ENCODE measurements at places on chromosomes 5 and 9.

DNA sequence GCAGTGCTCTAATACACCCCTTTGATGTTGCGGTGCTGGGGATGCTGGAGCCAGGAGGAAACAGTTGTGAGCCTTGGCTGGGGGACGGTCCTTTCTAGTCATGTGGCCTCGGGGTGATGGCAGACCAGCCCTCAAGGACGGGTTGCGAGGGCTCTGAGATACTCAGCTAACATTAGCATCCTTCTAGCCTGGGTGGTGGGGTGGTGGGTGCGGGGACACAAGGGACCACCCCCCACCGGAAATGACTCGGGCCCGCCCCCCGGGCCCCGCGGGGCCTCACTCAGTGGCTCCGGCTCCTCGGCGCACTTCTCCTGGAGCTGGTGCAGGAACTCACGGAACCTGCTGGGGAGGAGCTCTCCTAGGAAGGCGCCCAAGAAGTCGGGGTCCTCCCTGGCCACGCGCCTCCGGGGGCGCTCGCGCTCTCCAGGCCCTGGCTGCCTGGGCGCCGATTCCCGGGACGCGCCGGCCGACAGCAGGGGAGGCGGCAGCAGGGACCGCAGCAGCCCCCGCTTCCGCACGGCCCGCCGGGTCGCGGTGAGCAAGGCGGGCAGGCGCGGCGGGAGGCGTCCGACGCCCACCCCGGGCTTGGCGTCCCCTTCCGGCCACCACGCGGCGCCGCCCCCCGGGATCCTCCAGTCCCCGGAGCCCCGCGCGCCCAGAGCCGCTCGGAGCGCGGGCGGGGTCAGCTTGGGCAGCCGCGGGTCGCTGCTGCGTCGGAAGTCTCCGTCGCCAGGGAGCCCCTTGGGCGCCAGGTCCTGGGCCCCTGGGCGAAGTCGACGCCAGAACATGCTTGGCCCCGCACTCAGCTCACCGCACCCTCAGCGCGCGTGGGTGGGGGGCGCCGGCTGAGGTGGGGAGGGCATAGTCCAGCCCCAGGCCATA lies 873 bp downstream of the C9orf50 start:
- DNase-seq, result no peak

- DNase-seq, result no peak
These were observed 119.5 kb downstream of the SYK start for GRCh38 chr9:90921104-90921503.

DNA sequence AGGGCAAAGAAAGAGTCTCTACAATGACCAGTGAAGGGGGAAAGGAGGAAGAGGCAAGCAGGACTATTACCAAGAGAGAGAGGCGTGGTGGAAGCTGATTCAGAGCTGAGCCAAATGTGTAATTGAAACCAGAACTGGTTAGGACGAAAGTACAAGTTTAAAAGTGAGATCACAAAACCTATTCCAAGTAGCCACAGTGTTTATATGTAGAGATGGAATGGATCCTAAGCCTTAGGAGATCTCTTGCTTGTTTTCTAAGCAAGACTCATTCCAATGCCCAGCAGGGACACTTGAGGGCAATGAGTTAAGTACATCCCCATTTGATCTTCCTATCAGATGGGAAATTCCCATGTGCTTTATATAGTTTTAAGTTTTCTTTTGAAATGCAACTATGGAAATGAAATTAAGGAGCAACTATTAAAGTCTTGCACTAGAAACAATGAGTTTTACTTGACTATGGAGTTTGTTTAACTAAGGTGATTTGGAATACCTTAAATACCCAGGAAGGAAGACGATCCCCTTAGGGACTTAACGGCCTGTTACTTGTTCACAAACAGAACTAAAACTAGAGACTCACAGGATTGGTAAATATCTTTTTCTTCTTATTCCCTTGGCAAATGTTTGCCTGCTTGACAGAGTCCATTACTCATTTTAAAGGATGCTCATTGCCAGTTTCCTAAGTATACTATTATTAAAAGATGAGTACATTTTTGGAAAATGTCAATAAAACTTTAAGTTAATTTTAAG lies 51.1 kb upstream of the SNX2 start:
- no peak for DNase-seq

DNA sequence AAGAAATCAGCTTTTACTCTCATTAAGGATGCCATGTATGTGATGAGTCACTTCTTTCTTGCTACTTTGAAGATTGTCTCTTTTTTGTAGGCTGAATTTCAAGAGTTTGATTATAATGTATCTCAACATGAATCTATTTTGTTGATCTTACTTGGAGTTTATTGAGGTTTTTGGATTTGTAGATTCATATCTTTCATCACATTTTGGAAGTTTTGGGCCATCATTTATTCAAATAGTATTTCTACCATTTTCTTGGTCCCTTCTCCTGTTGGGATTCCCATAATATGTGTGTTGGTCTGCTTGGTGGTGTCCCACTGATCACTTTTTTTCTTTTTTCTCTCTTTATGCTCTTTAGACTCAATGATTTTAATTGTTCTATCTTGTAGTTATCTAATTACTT lies 116.3 kb downstream of the CNTLN start:
- DNase-seq, result no peak

DNA sequence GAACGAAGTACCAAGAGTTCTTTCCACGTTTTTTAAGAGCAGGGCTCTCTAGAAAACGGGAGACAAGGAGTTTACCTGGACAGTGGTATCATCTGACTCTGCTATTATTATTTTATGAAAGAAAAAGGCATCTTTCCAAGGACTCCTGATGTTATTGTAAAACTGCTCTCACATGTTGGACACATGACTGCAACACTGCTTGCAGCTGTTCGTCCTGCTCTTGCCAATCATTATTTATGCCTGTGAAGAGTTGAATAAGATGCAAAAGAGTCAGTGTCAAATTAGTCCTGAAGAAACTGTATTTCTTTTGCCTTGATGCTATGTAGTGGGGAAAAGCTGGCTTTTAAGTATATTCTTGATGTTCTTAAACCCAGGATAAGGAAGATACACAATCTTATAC lies 284.5 kb upstream of the PTGER4 start:
- no peak for DNase-seq

DNA sequence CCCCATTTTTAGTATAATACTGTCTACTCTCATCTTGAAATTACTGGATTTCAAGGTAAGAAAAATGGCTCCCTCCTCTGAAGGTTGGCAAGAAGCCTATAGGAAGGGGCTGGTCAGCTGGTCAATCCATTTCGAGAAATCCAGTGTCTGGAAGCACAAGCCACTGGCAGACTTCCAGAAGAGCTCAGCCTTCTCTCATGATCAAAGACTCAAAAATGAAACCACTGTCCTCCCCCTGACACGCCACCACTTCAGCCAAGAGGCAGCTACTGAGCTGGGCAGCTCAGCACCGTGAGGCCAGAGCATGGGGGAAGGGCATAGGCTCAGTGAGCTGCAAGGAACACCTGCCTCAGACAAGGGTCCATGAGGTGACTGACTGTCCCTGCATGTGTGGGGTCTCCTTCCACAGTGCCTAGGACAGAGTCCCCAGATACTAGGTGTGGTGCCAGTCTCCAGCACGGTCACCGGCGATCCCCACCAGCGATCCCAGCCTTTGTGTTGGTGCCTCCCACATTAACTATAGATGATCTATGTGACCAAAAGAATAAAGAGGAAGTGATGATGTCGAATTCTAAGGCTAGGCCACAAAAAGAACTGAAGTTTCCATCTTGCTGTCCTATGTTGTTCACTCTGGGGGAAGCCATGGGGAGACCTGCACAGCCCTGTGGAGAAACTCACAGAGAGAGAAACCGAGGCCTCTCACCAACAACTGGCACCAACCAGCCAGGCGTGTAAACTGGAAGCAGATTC lies 100.1 kb upstream of the LRRTM2 start:
- no peak for DNase-seq

- DNase-seq, result no peak
These were observed 121.8 kb downstream of the C5orf15 start for GRCh38 chr5:133846478-133847226.

DNA sequence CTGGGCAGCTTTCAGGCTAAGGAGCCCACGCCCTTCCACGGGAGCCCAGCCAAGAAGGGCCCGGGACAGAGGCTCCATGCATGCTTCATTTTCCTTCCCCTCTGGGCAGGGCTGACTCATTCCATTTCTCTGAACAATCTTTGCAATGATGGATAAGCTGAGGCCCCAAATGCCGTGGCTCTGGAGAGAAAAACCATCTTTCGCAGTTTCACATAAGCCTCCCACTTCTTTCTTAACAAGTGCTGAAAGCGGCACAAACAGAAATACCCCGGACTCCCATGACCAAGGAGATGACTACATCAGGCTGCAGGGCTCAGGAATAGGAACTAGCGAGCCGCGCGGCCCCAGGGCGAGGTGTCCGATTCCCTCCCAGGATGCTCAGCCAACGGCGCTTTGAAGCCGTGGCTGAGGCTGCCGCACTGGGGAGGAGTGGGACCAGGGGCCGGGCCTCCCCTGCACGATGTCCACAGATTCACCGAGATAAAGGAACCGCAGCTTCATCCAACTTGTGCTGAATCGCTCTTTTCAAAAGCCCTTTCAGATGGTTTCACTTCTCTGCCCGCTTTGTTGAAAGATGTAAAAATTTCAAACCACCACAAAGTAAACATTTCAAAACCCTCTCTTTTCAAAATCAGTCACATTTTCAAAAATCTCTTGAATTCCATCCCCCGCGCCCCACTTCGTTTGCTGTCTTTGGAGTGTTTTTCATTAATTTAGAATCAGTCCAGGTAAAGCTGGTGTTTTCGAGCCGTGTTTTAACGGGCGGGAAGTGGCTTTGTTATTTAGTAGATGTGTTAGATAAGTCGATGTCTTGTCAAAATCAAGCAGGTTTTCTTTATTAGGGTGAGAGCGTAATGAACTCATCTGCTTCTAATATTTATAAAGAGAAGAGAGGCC lies 96.5 kb upstream of the LMX1B start:
- DNase-seq, result no peak

DNA sequence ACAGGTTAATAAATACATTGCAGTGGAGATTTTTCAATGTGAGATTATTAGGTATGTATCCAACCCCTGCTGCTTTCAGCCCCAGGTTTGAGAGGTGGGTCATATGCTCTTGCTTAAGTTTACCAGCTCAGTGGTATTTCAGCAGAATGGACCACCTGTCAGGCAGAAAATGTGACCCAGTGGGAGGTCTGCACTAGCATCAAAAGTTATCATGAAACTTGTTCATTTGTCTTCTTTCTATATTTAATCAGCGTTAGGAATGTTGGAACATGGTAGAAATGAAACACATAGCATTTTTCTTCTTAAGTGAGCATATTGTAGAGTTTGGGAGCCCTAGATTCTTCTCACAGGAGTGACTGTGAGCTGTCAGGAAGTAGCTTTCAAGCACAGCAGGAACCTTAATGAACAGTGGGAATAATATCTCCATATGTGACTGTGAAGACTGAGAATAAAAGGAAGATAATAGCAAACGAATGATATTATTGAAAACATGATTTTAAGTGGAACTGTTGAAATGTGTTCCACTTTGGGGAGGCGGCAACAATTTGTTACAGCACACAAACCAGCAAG lies 596.9 kb upstream of the CDH6 start:
- no peak for DNase-seq

- DNase-seq, result no peak
These were observed 59.2 kb downstream of the DAPK1 start for GRCh38 chr9:87556821-87557220.

DNA sequence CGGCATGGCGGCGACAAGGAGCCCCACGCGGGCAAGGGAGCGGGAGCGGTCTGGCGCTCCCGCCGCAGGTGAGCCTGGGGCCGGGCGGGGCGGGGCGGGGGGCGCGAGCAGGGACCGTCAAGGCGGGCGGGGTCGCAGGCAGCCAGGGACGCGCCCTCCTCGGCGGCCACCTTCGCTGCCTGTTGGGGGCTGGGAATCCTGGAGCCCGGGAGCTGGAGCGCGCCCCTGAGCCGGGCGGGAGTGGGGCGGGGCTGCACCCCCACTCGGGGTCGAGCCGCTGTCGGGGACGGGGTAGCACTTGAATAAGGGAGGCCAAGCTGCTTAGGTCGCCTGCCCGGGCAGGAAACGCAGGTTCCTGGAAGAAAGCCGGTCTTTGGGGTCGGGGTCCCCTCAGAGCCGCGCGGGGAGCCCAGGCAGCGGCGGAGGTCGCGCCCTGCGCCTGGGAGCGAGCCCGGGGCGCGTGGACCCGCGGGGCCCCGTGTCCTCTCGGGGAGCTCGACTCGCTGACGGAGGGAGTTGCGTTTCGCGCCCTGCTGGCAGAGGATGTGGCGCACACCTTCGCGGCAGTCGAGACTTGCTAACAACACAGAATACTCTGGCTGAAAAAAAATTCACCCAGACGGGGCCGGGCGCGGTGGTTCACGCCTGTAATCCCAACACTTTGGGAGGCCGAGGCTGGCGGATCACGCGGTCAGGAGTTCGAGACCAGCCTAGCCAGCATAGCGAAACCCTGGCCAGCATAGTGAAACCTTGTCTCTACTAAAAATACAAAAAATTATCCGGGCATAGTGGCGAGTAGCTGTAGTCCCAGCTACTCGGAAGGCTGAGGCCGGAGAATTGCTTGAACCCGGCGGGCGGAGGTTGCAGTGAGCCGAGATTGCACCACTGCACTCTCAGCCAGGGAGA lies 552 bp downstream of the OTULINL start:
- peak; percentile 68 for DNase-seq

GRCh38 chr5:42876375-42876844 lies 64.7 kb upstream of the SELENOP start:
- no peak for DNase-seq

DNA sequence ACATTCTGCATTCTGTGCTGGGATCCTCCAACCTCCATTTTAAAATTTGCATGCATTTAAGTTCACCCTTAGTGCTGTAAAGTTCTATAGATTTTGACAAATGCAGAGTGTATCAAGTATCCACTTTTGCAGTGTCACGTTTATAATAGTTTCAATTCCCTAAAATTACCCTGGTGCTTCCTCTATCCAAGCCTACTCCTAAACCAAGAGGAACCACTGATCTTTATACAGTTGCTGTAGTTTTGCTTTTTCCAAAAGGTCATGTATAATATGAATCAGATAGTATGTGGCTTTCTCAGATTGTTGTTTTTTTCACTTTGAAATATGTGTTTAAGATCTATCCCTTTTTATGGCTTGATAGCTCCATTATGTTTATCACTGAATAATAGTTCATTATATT lies 468.4 kb upstream of the CDH6 start:
- DNase-seq, result no peak

DNA sequence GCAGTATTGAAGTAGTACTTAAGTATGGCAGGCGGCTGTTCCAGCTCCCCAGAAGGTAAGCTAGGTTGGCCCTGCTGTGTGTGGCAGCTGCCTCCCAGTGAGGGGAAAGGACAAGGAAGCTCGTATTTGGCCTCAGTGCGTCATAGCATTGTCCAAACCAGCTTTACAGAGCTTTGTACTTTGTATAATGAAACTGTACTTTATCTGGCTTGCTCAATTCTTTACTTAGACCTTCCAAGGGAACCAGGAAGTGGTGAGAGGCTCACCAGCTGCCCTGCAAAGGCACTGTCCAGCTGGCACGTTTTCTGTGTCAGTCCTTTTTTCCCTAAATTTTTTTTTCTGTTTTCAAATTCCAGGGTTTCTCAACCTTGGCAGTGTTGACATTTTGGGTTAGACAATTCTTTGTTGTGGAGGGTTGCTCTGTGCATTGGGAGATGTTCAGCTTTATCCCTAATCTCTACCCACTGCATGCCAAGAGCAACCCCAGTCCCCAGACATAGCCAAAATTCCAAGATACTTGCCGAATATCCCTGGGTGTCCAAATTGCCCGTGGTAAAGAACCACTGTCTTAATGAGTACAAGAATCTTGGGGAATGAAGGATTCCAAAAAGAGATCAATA lies 474.5 kb downstream of the LRRC70 start:
- no peak for DNase-seq
